ENCODE measurements at places on chromosomes 16 and 17.

- DNase-seq, result no peak
Observed at GRCh38 chr17:33377837-33378595, 84.9 kb upstream of the ASIC2 start.

DNA sequence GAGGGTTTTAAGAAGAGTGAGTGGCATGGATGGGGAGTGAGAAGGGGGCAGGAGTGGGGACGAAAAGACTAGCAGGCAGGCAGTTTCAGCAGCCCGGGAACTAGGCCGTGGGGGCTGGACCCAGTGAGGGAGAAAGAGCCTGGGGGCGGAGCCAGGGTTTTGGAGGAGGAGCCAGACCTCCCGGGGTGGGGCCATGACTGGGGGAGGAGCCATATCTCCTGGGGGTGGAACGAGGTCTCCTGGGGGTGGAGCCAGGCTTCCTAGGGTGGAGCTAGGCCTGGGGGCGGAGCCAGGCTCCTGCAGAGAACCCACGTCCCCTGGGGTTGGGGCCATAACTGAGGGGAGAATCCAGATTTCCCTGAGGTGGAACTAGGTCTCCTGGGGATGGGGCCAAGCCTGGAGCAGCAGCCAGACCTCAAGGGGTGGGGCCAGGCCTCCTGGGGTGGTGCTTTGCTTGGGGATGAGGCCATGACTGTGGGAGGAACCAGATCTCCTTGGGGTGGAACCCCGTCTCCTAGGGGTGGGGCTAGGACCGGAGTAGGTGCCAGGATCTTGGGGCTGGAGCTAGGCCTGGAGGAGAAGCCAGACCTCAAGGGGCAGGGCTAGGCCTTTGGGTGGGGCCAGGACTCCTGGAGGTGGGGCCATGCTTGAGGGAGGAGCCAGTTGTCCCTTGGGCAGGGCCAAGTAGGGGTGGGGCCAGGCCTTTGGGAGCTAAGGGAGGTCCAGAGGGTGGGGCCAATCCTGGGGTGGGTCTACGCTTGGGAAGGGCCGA is 41.7 kb upstream of the JPH3 start:
- peak; percentile 46 for DNase-seq

DNA sequence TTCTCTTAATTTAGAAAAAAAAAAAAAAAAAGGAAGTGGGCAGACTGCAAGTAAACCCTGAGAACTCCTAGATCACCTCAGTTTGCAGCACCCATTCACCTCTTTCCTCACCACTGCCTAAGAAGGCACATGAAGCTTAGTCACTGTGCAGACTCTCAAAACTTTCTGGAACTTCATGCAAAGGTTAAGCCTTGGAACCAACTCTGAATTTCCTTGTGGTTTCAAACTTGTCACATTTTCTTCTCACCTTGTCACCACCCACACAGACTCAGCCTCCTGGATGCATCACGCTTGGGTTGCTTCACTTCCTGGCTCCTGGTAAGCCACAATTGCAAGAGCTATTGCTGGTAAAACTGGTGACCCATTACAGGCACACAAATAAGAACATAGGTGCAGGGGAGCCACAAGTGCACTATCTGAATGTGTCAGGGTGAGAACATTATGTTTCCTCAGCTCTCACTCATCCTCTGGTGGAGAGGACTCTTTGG is 15.0 kb upstream of the CPD start:
- no peak for DNase-seq

- DNase-seq, result no peak
Observed at GRCh38 chr17:29742210-29742513, 119.5 kb upstream of the CORO6 start.

All from suppressor macrophage treated with lipopolysaccharide for 4 hours (primary cell).